ENCODE measurements at places on chromosomes 12 and 14.

DNA sequence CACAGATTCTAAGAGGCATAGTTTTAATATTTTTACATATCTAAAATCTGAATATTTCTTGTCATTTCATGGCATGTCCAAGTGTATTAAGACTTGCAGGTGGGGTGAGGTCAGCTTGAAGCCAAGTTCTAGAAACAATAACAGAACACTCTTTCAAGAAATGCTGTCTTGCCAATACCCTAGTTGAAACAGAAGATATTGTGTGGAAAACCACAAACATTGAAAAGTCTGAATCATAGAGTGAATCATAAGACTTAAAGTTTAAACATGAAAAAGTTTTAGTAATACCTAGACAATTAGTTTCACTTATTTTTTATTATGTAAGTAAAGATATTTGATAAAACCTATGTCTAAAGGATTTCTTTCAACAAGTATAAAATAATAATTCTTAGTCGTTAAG, 191.5 kb upstream of the CAND1 start:
- no peak for DNase-seq

DNA sequence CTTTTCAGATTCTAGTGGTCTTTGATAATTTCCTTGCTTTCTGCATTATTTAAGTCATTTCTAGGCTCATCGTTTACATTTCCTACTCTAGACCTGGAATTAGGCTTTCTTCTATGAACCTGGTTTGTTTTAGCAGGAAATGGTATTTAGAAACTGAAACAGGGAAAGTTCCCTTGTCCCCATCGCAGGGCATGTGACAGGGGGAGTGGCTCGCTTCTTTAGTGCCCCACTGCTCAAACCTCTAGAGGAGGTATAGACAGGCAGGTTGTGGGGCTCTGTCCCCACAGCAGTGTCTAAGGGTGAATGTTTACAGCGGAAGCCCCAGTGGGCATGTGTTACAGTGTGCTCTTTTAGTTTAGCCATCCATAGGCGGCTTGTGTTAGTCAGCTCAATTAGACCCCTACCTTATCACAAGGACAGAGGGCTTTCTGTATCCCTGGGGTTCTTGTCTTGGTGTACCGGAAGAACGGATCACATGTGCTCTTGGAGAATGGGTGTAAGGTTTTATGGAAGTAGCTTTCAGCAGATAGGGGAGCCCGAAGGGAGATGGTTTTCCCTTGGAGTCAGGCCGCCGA, 25.0 kb downstream of the IFT81 start:
- no peak for DNase-seq

- DNase-seq, result no peak
These were observed 199.7 kb downstream of the BCAT1 start for GRCh38 chr12:24749171-24749570.

DNA sequence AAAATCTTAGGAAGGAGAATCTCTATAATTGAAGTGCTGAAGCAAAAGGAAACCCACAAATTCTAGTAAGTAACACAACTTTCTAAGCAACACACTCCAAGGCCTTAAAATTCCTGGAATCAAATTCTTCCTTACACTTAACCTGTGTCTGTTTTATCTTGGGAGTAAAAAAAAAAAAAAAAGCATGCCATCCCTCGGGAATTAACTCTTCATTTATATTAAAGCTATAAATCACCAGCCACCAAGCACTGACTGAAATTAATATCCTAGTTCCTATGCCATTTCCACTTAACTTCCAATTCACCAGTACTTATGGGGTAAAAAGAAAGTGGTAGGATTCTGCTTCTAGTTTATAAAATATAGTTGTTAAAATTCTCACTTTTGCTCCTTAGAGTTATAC, 238.1 kb downstream of the SLC25A21 start:
- DNase-seq, result no peak
